ENCODE measurements at places on chromosomes 3 and 15.

GRCh38 chr3:161737171-161737570, 240.6 kb downstream of the OTOL1 start:
- no peak for DNase-seq

- no peak for DNase-seq
Observed at GRCh38 chr3:134366928-134367811, 7.1 kb downstream of the AMOTL2 start.

DNA sequence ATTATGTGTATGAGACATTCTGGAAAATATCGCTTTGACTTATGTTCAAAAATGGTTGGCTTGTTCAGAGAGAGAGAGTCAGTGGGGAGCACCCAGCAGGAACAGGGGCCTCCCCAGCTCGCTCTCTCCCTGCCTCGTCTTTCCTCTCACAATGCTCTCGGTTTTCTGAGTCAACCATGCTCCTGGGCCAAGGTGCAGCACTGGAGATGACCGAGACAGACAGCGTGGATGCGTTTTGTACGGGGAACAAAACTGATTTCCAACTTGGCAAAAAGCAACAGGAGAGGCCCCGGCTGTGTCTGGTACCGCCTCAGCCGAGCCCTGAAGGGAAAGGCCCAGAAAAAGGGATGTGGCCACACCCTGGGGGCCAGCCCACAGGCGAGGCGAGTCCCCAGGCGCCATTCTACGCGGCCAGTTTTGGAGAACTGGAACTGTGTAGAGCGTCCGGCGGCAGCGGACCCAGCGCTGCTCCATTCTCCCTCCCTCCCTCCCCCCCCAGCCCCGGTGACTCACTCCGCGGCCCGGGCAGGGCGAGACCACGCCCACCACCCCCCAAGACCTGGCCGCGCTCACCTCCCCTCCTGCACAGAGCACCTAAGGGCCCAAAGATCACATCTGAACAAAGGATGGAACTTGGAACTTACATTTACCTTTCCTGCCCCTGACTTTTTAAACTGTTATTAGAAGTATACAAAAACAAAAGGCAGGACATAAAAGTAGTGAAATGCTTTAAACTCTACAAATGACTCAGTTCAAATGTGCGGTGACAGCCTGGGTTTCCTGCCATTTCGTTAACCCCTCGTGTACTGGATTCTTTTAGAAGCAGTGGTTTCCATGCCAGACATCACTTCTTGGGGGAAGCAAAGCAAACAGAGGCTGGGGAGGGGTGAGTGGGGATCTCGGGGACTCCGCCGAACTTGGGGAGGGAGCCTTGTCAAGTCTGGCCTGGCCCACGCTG, 12.7 kb downstream of the ATP10A start:
- DNase-seq, result peak; percentile 65

DNA sequence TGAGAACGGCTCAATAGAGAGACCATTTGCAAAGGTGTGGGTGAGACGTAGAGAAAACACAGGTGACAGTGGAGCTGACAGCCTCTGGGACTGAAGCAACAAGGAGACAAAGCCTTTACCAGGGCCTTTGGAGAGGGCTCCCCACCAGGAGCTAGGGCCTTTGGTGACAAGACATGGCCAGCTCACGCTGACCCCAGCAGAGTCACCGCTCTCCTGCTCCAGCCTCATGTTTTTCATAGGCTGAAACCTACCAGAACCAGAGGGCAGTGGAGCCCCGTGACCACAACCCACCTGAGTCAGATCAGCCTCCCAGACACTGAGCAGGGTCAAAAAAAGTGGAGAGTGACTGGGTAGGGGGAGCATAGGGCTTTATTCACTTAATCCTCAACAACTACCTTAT, 214.7 kb downstream of the SHQ1 start:
- DNase-seq, result no peak

DNA sequence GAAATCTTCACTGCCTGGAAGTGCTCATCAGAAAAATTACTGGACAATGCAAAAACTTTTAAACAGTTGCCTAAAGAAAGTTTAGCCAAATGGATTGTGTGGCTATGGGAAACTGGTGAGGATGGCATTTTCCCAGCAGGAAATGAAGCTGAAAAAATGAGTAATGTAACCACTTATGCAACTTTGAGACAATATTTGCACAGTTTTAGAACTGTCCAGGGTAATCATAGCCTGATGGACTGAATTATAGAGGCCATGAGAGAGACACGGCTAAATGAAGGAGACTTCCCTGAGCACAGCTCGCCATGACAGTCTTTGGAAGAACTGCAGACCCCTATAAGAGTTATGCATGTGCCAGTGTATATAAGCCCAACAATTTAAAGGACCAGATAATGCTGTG, 881.5 kb downstream of the VGLL3 start:
- no peak for DNase-seq

DNA sequence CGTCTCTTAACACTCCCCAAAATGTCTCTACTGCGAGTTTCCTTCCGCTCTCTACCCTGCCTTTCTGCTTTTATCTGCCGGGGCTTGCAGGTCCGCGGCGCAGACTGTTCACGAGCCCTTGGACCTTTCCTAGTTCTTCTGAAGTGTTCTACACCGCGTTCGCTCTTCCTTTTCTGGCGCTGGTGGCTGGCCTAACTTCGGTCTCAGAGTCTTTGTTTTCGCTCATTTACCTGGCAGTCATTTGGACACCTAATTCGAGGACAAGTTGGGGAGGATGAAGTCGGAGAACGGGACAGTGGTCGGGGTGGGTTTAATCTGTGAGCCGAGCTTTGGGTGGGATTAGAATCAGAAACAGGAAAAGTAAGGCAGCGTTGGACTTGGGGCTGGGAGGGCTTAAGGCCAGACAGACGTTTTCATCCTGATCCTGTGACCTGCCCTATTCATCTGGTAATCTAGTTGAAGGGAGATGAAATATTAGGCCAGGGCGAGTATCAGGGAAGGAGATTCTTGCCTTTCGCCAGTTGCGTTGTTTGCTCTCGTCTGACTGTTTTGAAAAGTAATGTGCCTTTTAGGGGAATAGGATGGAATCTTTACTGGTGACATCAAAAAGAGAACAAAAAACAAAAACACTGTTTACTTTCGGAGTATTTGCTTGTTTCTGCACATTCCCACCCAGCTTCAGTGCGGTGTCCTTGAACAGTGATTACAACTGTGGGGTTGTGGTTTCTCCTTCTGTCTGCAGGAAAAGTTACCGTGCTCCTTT, 1.8 kb downstream of the DIPK2A start:
- DNase-seq, result peak; percentile 86

GRCh38 chr3:7172996-7173395, 312.1 kb downstream of the GRM7 start:
- DNase-seq, result no peak

- DNase-seq, result no peak
Observed at GRCh38 chr3:128488636-128488990, 4.4 kb downstream of the GATA2 start.

GRCh38 chr15:35445891-35446290, 100.1 kb downstream of the DPH6 start:
- no peak for DNase-seq

DNA sequence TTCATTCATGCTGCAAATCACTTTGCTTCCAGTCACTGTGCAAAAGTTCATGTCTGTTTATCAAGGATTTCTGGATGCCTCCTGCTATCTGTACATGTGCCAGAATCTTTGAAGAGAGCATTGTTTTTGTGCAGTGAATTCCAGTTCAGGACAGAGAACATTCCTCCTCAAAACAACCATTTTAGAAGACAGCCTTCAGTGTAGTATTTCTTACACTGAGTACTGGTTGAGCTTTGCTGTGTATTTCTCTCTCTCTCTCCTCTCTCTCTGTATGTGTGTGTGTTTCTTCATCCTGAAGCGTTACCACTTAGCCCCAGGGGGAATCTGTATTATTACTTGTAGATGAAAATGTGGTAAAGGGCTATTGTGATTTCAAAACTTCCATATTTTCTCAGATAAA, 123.8 kb upstream of the CHL1 start:
- DNase-seq, result peak; percentile 37

- no peak for DNase-seq
Observed at GRCh38 chr3:28923994-28924393, 356.9 kb upstream of the RBMS3 start.

DNA sequence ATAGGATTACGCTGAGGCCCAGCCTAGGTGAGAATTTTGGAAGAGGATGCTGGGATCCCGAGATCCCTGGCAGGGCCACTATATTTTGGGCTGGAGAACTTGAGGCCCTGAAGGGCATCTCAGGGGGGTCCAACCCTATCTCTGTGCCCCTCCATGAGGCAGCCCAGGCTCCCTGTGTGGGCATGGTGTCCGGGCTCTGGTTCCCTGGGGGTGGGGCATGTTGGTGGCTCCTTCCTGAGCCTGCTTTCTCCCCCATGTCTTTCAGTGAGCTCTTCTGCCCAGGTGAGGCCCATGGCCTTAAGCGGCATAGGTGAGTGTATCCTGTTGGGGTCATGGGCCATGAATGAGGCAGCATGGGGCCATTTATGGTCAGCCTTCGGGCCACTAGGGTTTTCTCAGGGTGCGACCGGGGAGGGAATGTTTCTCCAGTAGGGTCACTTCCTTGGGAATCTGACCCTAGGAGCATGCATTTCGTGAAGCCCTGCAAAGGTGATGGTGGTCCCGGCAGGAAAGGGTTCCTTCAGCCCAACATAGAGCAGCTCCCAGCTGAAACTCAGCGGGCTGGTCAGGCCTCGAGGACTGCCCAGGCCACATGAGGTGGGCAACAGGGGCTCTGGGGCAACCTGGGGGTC, 191.3 kb downstream of the UBE3A start:
- DNase-seq, result no peak

DNA sequence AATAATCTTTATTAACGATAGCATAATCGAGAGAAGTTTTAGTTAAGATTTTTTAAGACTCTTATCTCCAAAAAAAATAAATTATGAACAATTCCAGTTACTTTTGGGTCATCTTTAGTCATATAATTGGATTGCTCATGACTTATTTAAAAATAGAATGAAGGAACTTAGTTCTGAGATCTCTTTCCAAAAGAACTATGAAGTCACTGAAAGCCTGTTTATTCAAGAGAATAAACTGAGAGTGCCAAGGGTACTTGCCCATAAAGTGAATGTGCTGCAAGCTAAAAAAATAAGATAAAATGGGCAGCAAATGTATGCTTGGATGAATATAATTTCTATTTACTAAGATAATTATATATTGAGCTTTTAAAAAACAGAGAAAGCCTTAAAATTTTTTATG, 176.5 kb upstream of the PLSCR5 start:
- no peak for DNase-seq

DNA sequence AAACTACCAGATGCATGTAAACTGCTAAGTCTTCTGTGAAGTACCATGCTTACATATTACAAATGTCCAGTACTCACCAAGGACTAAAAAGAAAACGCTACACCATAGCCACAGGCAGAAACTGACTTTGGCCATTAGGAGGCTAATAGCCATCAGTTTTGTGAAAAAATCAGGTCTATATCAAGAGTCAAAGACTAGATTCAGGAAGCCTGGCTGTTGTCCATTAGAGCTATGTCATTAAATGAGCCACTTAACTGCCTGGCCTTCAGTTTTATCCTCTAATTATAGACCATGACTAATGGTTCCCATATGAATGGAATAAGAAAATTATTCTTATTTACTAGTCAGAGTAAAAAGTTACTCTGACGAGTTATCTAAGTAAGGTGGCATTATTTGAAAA, 144.1 kb downstream of the VPS13C start:
- no peak for DNase-seq

DNA sequence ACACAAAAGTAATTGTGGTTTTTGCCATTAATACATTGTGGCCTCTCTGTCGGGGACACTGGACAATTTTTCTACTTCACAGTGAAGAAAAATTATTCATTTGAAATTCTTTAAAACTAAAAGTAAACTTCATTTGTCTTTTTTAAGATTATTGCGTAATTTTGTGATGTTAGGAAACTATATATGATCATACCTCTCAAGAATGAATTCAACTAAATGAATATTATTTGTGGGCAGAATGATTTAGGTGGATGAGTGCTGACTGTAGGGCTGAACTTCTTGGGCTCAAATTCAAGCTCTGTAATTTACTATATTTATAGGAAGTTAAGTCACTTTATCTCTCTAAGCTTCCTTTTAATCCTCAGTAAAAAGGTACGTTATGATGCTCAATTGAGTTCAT, 441.2 kb downstream of the ROBO1 start:
- no peak for DNase-seq

GRCh38 chr15:65088643-65089021, 12.1 kb downstream of the KBTBD13 start:
- no peak for DNase-seq

DNA sequence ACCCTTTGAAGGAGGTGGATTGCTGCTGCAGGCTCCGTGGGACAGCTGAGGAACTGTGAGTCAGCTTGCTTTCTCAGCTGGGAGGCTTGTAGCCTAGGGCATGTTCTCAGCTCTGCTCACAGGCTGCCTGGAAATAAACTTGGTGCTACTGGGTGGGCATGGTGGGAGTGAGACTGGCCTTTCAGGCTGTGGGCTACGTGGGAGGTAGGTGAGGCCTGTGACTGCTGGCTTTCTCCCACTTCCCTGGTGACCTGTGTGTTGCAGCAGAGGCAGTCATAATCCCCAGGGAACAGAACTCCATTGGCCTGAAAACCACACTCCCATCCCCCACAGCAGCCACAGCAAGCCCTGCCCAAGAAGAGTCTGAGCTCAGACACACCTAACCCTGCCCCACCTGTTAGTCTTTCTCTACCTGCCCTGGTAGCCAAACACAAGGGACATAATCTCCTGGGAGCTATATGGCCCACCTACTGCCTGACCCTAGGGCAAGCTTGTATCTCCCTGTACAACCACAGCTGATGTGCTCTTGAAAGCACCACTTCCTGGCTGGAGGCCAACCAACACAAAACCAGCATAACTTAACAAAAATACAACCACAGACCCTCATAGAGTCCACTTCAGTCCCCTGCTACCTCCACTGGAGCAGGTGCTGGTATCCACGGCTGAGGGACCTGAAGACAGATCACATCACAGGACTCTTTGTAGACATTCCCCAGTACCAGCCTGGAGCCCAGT, 236.5 kb downstream of the SQOR start:
- DNase-seq, result peak; percentile 31

DNA sequence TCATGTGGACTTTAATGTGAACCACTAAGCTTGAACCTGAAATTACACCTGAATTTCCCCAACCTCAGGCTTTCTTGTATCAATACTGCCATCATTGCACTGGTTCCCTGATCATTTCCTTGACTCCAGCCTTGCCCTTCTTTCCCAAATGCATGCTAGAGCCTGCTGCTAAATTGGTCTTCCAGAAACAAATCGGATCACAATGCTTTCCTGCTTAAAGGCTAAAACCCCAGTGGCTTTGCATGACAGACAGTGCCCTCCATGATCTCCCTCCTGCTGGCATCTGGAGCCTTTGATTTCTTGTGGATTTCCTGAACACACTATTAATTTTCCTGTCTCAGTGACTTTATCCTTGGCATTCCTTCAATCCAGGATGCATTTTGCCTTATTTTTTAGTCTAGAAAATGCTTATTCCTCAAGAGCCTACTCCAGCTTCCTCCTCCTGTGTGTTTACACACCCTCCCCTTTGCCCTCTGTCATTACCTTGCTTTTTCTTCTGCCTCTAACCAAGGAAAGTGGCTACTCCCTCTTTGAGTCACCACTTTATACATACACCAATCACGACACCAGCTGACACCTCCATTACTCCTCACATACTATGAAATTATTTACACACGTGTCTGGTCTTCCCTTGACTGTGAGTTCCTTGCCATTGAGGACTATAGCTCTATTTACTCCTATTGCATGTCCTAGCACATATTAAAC, 214.6 kb downstream of the KCNAB1 start:
- no peak for DNase-seq

- DNase-seq, result no peak
Observed at GRCh38 chr15:60844511-60845174, 365.7 kb upstream of the ICE2 start.
